GM23248 (cell line): ENCODE measurements at places on chromosomes 11 and 22. TPM values are rescaled to one million over a fixed set of nuclear protein-coding genes. Genes with fewer than 3 reads are reported as not detected.

DNA sequence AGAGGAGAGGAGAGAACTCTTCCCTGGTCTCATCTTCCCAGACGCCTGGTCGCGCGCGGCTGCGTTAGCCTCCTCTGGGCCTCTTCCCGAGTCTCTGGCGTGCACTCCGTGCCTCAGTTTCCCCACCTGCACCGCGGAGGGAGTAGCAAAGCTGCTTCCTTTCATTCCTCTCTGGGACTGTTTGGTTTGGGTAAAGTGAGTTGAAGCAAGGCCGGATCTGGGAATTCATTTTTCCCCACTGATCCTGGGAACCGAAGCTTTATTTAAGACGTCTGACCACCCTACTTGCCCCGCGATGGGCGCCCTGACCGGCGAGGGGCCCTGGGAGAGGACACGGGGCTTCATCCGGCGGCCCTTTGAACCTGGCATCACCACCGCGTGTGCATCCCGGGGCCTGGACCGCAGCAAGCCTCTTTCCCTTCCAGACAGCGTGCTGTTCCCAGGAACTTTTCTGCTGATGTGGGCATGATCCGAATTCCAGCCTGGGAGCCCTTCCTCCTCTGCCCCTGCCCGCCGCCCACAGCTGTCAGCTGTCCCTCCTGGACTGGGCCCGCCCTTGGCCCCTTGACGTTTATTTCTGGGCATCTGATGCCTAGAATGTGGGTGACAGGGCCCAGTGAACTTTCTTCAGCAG is 758 bp downstream of the LDLRAD3 start:
- H3K27ac ChIP-seq: peak overlapping the region; percentile 29
- peak overlapping the region; percentile 87 for H3K4me3 ChIP-seq
- no peaks in the 10 kb centered on the region for H3K36me3 ChIP-seq
- 0 out of 2 replicates have a peak, but pooled peaks cover 5% of the 10 kb centered on the region for H3K27me3 ChIP-seq
- peak; percentile 59 for DNase-seq
- peaks cover 10% of the 10 kb centered on the region; the same call in 1 of the 2 replicates for H3K4me1 ChIP-seq

The OR52H1 gene
- total RNA-seq: not detected in 2 replicates

DNA sequence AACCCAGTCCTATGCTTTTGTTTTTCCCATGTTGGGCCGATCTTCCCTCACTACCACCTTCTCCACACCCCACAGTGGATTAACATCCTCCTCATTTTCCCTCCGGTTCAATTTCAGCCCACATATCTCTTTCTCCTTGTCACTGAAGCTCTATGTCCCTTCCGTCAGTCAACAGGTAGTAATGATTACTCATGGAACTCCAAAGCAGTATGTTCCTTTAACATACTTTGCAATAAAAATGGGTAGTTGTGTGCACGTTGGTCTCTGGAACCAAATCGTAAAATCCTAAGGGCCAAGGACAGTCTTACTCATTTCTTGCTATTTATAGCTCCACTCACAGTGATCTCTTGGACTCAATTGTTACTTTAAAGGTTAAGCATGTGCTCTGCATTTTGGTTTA is 20.2 kb downstream of the AMOTL1 start:
- no peaks in the 10 kb centered on the region for H3K27me3 ChIP-seq
- no peaks in the 10 kb centered on the region for H3K36me3 ChIP-seq
- H3K4me3 ChIP-seq: no peak overlapping the region; the same call in 1 of the 2 replicates
- peak; percentile 60 for DNase-seq

DNA sequence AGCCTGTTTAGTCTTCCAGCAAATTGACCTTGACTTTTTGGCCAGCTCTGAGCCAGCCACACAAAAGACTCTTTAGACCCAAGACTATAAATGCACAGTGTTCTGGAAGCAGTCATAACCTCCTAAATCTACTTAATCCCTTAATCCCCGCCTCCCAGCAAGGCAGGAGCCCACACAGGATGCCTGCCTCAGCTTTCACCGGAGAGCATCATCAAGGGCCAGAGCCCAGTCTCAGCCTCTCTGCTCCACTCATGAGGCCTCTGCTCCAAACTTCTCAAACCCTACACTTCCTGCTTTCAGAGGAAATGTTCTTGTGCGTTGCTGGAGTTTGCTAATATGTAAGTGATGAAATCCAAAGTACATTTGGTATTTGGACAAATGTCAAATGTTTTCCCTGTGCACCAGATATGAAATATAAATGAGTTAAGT is 57.9 kb upstream of the FSHB start:
- H3K27ac ChIP-seq: no peak overlapping the region
- no peaks in the 10 kb centered on the region for H3K27me3 ChIP-seq
- no peak for DNase-seq
- no peaks in the 10 kb centered on the region for H3K36me3 ChIP-seq
- H3K4me1 ChIP-seq: no peaks in the 10 kb centered on the region

The KDM4D gene
- total RNA-seq: 0.43 and 1.4 TPM in 2 replicates

- no peaks in the 10 kb centered on the region for H3K27me3 ChIP-seq
- H3K4me3 ChIP-seq: no peak overlapping the region
- H3K36me3 ChIP-seq: no peaks in the 10 kb centered on the region
- H3K27ac ChIP-seq: no peak overlapping the region
- no peaks in the 10 kb centered on the region for H3K4me1 ChIP-seq
Measured at GRCh38 chr11:134515081-134515960, 103.3 kb upstream of the B3GAT1 start.

DNA sequence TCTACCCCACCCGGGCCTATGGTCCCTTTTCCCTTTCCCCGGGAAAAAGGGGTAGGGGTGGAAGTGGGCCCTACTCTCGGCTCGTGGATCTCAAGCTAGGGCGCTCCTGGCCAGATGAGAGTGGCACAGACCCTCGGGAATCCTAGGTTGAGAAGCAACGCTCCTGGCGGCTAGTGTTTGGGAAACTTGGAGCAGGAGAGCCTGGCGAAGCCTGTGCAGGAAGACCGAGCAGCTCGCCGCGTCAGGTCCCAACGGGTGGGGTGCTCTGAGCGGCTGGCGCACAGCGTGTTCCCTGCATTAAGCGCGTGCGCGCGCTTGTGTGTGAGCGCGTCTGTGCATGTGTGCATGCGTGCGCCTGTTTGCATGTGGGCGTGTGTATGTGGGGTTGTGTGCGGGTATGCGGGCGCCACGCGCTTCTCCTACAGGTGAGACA is 7.1 kb upstream of the FLI1 start:
- H3K36me3 ChIP-seq: no peaks in the 10 kb centered on the region
- H3K27me3 ChIP-seq: peaks cover 34% of the 10 kb centered on the region
- H3K27ac ChIP-seq: no peak overlapping the region

- no peaks in the 10 kb centered on the region for H3K4me1 ChIP-seq
- H3K36me3 ChIP-seq: no peaks in the 10 kb centered on the region
- DNase-seq: peak; percentile 52
- H3K4me3 ChIP-seq: no peak within 1 kb of the TSS
- H3K27me3 ChIP-seq: peaks cover 92% of the 10 kb centered on the region
Measured at GRCh38 chr11:20599221-20600019, at the start of gene SLC6A5. TSS of gene SLC6A5 (plus strand) at chr11:20599608. CDS start at chr11:20599673, 65 bp downstream.

The MYOD1 gene
- not detected in 2 replicates for total RNA-seq

GRCh38 chr11:75823946-75824345 is 8.9 kb downstream of the UVRAG start:
- DNase-seq: peak; percentile 18
- H3K4me1 ChIP-seq: peaks cover 31% of the 10 kb centered on the region
- no peak overlapping the region for H3K27ac ChIP-seq
- H3K27me3 ChIP-seq: no peaks in the 10 kb centered on the region
- no peaks in the 10 kb centered on the region for H3K36me3 ChIP-seq

DNA sequence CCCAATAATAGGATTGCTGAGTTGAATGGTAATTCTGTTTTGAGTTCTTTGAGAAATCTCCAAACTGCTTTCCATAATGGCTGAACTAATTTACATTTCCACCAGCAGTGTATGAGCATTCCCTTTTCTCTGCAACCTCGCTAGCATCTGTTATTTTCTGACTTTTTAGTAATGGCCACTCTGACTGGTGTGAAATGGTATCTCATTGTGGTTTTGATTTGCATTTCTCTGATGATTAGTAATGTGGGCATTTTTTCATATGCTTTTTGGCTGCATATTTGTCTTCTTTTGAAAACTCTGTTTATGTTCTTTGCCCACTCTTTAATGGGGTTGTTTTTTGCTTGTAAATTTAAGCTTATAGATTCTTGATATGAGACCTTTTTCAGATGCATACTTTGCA is 97.4 kb downstream of the FDX1 start:
- no peaks in the 10 kb centered on the region; the same call in 1 of the 2 replicates for H3K27me3 ChIP-seq
- no peak overlapping the region for H3K27ac ChIP-seq
- H3K36me3 ChIP-seq: no peaks in the 10 kb centered on the region

GRCh38 chr11:116202922-116203321 is 569.9 kb downstream of the BUD13 start:
- no peaks in the 10 kb centered on the region for H3K4me1 ChIP-seq
- no peak for DNase-seq
- no peak overlapping the region for H3K27ac ChIP-seq
- no peaks in the 10 kb centered on the region for H3K36me3 ChIP-seq
- H3K4me3 ChIP-seq: no peak overlapping the region
- H3K27me3 ChIP-seq: no peaks in the 10 kb centered on the region
